ENCODE measurements at places on chromosomes 12 and 14.

DNA sequence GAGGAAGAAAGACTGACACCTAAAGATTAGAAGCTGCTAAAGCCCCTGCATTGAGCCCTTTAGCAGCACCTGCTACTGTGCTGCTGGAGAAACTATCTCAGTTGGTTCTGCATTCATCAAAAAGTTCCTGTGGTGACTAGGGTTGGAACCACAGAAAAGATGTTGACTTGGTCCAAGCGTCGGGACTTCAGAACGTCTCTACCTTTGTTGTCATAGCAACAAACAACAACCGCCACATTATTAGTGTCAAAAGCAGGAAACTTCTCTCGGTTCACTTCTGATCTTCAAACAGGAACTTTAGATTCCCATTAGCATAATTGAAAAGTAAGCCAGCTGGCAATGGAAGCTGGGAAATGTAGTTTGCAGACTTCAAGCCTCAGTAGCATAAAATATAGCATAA is 368.0 kb downstream of the SEC23A start:
- DNase-seq = no peak

DNA sequence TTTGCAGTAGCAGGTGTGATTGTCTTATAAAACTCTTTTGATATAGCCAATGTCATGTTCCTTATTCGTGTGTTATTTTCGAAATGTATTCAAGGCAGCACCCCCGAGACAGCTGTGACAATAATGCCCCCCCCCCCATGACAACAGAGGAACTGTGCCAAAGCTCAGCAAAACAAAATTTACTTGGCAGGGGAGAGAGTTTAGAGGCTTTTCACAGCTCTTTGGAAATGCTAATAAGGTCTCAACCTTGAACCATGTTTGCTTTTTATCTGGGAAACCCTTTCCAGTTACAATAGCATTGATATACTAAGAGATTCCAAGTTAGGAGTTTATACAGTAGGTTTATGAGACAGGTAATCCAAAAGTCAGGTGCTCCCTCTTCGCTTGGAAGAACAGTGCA is 56.4 kb upstream of the USP44 start:
- DNase-seq = no peak

- no peak for DNase-seq
These were observed 109.3 kb upstream of the TRHDE start for GRCh38 chr12:72162875-72163274.

DNA sequence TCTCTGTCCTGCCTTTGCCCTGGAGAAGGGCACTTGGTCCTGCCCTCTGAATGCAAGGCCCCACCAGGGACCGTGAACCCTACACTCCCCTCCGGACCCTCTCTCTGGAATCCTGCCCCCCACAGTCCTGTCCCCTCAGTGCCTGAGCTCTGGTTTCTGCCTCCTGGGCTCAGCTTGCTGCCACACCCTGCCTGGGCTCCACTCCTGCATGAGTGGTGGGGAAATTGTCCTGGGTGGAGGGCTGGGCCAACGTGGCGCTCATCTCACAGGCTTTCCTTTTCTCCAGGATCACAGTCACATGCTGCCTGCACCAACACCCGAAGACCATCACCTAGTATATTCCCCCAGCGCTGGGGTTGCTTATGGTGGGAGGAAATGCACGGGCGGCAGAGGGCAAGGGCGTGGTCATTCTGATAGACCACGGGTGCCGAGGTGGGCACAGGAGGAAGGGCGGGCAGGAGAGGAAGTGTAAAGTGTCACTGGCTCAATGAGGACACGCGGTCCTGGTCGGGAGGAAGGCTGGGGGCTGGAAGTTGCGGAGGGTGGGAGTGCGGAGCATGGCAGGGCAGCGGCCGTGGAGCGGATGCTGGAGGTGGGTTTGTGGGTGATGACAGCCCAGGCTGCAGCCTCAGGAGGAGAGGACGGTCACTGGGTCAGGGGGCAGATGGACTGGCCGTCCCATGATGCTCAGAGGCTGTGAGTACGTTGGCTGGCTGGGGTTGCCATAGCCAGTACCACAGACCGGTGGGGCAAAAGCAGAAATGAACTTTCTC is 99.5 kb downstream of the KIF26A start:
- DNase-seq = no peak

- no peak for DNase-seq
These were observed 29.6 kb downstream of the KCTD10 start for GRCh38 chr12:109447482-109447881.

DNA sequence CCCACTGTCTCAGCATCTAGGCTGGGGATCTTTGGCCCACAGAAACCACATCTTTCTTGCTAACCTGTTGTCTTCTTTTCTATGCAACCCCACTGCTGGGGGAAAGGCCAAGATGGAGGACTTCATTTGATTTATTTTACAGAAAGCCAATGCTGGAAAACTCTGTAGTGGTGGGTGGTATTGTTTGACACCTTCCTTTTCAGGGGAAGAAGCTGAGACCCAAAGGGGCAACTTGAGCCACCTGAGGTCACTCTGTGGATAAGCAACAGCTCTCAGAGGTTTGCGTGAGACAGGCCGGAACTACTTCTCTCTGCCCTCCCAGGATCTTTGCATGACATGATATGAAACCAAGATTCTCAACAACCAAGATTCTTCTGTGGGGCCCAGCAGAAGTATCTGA is 645.2 kb downstream of the VRK1 start:
- DNase-seq = no peak

DNA sequence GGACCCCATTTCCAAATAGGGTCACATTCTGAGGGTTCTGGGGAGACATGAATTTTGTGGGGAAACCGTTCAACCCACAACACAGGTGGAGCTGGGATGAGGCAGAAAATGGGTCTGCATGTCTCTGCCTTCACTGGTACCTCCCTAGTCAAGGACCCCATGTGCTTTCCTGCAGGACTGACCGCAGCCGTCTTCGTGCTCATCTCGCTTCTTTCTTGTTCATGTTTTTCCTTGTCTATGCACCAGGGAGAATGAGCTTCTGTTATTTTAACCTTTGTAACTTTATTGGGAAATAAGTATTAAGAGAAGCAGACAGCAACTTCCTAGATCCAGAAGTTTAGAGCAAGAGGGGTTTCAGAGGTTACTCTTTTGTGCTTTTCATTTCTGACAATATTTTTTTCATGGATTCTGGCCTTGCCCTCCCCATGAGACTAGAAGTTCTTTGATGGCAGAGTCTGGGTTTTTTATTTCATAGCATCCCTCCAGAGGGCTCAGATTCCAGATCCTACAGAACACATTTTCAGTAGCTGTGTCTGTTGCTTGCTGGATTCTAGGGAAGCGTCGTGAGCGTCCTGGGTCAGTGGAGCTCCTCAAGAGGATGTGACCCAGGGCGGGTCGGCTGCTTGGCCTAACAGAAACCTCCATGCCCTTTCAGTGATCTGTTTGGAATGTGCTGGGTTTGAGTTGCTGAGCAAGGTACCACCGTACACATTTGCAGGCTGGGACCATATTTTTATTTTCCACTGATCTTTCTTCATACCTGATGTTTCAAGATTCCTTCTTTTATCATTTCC is 104.2 kb downstream of the ADGRD1 start:
- DNase-seq = no peak

GRCh38 chr14:79586416-79586815 is 624.9 kb downstream of the DIO2 start:
- DNase-seq = no peak

GRCh38 chr12:129556082-129556481 is 347.7 kb downstream of the TMEM132D start:
- no peak for DNase-seq

DNA sequence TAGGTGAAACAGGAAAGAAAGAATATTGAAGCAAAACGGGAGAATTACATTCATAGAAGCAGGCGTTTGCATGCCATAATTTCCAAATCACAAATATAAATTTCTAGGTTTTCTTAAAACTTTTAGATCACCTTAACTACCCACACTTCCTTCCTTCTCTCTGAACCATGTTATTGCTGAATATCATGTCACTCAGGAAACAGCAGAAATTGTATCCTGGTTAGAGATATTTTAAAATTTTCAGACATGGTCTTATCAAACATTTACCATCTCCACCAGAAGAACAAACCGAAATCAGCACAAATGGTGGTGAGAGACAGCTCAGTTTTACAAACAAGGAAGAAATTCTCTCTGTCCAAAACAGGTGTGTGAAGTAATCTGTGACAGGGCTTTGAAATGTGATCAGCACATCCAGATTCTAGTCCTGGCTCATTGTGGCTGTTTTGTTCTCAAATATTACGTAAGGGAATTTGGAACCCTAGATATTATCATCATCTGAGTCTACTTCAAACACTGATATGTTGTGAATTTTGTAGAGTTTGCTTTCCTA is 16.3 kb downstream of the TESPA1 start:
- DNase-seq = no peak

- no peak for DNase-seq
These were observed 4.4 kb upstream of the AP4S1 start for GRCh38 chr14:31020834-31021575.

- DNase-seq = no peak
These were observed 96.9 kb downstream of the HELB start for GRCh38 chr12:66398931-66399910.

GRCh38 chr14:54356172-54356571 is 40.6 kb upstream of the CDKN3 start:
- no peak for DNase-seq
